ENCODE measurements at places on chromosomes 12 and 14.
A peak's percentile ranks its signal among the peaks of the same experiment; 100 is the strongest.

DNA sequence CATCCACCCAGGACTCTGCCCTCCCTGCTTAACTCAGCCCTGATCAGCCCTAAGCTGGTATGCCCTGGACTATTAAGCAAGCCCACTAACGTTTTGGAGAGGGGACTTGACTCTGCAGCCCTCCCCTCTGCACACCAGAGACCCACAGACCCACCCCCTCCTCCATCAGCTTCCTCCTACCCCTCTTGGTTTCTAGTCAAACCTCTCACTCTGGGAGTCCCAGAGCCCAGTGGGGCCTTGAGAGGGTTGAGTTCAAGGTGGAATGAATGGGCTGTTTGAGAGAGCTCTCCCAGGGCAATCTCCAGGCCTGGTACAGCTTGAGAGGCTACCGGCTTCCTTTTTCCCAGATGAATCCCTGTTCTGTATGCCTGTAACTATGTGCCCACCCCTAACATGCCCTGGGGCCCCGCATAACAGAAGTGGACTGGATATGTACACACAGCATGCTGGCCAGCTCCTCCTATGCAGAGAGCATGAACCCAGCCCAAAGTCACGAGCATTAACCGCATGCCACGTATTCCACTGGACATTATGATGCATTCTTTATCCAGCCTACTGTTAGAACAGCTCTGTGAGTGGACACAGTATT lies 43.6 kb downstream of the IRF2BPL start:
- no peak for DNase-seq

- no peak for DNase-seq
Observed at GRCh38 chr14:99644723-99645544, at the start of gene HHIPL1. Gene HHIPL1 (plus strand): TSS chr14:99645129. CDS start chr14:99645208, 79 bp downstream.

DNA sequence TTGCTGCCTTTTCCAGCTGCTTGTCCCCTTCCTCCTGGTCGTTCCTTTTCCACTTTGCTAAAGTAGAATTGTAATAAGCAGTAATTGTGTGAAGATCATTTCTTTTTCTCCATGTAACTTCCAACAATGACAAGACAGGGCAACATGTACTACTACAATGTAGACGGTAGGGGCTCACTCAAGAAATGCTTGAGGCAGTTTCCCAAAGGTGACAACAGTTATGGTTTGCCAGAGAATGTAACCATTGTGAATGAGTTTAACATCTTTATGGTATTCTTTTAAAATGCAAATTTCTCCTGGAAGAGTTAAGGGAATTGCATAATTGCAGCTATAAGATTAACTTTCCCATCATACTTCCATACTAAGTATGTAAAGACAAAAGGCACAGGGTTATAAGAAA lies 23.8 kb upstream of the PHLDA1 start:
- no peak for DNase-seq

DNA sequence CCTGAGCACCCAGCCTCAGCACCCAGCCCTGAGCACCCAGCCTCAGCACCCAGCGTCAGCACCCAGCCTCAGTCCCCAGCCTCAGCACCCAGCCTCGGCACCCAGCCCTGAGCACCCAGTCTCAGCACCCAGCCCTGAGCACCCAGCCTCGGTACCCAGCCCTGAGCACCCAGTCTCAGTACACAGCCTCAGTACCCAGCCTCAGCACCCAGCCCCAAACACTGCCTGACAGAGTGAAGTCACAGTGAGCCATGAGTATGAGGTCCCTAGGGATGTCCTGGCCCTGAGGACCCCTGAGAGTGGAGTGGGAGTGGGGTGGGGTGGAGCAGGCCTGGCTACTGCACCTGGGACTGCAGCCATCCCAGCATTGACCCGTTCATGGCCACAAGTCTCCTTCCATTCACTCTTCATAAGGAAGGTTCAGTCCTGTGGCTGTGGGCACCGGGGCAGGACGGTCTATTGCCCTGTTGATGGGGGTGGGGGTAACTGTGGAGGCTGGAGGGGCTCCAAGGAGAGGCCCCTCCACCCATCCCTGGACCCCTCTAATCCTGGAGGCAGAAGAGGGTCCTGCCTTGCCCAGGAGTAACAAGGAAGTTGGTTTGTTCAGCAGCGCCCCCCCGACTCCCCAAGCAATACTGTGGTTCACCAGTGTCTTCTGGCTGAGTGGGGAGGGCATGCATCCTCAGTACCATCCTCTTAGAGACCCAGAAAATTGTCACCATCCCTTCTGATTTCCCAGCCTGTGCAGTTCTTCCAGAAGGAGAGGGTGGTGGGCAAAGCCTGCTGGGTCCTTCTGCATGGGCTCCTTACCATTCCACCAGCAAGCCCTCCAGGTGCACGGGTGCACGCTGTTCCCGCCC lies 140.5 kb downstream of the ADGRD1 start:
- no peak for DNase-seq

DNA sequence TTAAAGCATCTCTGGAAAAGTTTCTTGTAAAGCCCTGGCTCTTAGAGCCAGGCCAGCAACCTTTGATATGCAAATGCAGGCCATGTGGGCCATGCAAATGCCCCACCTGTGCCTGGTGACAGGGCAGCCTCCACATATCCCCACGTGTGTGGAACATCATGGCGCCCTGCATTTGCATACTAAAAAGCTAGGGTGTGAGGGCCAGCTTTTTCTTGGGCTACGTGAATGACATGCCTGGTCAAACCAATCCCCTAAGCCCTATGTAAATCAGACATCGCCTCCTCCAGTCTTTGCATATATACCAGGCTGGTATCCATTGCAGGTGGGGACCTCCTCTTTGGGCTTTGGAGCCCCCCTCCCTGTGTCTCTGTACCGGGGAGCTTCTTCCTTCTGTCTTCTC lies 6.4 kb downstream of the CSRP2 start:
- no peak for DNase-seq

- no peak for DNase-seq
Observed at GRCh38 chr12:76451528-76451927, 103.3 kb upstream of the BBS10 start.

DNA sequence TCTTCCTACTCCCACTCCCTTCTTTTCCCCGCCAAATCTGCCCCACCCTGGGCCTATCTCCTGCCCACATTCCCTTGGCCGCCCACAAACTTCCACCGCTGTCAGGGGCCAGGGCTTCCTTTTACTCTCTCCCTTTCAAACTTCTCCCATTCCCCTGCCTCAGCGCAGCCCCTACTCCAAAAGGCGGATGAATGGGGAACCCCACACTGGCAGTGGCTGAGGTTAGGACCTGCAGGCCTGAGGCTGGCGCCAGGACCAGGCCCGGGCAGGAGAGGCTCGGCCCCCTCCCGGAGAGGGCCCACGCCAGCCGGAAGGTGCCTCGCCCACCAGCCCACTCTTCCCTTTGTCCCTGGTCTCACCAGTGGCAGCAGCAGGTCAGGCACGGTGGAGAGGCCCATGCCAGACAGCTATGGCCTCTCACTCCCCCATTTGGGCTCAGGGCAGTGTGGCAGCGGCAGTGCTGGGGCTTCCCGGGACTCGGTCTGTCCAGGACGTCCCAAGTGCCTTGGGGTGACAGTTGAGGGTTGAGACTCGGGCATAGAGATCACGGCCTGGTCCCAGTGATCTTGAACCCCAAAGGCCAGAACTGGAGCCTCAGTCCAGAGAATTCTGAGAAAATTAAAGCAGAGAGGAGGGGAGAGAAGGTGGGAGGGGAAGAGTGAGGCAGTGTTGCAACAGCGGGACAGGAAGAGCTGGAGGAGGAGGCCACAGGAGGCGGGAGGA lies at the start of gene TNFRSF1A:
Gene TNFRSF1A, minus strand, starts transcription at position 660 of the 723 bp plus-strand sequence. Its CDS starts 262 bp downstream, at position 398.
- peak; percentile 67 for DNase-seq

DNA sequence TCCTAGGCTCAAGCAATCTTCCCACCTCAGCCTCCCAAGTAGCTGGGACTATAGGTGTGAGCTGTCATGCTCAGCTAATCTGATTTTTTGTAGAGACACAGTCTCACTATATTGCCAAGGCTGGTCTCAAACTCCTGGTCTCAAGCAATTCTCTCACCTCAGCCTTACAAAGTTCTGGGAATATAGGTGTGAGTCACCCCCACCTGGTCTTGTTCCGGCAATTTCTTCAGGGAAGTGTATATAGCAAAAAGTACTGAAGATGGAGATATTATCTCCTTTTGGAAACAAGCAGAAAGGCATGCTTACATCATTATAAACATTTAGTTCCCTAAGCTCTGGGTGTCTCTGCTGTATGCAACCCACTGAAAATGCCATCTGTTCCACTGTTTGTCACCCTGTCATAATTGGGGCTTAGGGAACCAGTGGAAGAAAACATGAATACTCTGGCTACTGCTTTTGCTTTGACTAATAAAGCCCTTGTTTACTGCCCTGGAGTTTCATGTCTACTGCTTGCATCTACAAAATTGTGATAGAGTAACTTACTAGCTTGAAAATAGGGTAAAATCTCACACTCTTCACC lies 940.2 kb downstream of the GALC start:
- no peak for DNase-seq

- no peak for DNase-seq
Observed at GRCh38 chr14:100657780-100658179, 68.9 kb upstream of the DLK1 start.

- DNase-seq = no peak
Observed at GRCh38 chr14:96648506-96649326, 146.5 kb downstream of the PAPOLA start.

- no peak for DNase-seq
Observed at GRCh38 chr14:23922545-23922944, 31.0 kb upstream of the DHRS4 start.

- no peak for DNase-seq
Observed at GRCh38 chr14:104876251-104876699, 11.2 kb downstream of the CEP170B start.

DNA sequence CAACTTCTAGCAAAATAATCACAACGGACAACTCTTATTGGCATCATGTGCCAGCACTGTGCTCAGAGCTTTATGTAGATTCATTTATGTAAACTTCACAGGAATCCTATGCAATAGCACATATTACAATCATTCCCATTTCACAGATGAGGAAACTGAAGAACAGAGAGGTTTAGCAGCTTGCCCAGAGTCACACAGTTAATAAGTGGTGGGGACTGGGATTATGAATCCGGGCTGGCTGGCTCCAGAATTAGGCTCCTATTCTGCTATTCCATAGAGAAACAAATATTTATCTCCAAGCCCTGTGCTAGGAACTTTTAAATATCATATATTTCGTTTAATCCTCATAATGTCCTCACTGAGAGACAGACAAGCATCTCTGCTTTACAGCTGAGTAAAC lies 52.4 kb upstream of the OAS1 start:
- DNase-seq = no peak

- no peak for DNase-seq
Observed at GRCh38 chr12:104730763-104731162, 227.3 kb downstream of the SLC41A2 start.

DNA sequence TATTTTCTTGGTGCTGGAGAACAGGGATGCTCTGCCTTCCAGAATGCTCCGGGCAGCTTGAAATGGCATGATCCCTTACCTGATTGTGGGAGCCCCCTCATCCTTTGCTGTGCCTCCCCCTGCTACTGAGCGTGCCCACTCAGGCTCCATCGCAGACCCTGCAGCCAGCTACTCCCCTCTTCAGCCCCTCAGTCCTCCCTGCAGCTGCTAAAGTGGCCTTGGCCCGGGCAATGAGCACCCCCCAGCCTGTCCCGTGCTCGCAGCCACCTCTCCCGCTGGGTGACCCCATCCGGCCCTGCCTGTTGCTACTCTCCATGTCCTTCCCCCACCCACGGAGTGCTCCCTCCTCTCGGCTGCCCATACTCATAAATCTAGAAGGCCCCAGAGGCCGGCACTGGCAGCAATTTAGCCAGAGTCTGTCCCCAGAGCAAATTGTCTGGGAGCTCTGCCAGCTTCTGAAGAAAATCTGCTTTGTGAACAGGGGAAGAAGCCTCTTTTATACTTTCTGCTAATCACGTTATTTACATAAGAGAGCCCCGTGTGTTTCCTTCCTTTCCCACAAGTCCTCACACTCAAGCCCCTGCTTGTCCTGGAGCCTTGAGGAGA lies 143.7 kb upstream of the FRMD6 start:
- no peak for DNase-seq

- peak; percentile 43 for DNase-seq
Observed at GRCh38 chr12:102061096-102061559, 663 bp downstream of the WASHC3 start.

DNA sequence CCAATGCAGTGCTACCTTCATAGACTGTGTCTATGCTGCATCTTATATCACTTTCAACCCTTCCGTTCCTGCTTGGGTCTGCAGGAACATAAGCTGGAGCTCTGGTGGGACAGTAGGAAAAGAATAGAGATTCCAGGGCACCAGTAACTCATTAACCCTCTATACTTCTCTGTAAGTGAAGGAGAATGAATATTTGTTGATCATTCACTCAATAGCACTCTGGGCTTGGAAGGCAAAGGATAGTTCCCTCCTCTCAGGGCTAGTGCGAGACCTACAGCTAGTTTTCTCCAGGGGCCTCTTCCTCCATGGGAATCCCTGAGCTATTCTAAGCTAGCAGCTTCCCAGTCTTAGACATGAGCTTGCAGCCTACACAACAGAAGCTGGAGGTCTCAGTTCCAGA lies 84.7 kb downstream of the BMP4 start:
- DNase-seq = no peak

- DNase-seq = no peak
Observed at GRCh38 chr12:122282061-122282460, 15.8 kb upstream of the VPS33A start.

- no peak for DNase-seq
Observed at GRCh38 chr14:77416836-77417235, 6.5 kb downstream of the NOXRED1 start.

DNA sequence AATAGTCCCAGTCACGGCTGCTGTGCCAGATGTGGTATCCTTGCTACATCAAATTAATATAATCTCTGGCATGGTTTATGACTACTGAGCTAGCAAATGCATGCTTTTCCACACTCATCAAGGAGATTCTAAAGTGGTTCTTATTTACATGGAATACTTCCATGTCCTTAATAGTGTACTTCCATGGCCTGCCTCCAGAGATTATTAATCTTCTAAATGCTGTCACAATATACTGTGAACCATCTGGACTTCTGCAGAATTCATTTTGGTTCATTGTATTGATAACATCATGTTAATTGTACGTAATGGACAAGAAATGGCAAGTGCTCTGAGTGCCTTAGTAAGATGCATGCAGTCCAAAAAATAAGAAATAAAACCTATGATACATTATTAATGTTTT lies 230.8 kb downstream of the NUAK1 start:
- DNase-seq = no peak

DNA sequence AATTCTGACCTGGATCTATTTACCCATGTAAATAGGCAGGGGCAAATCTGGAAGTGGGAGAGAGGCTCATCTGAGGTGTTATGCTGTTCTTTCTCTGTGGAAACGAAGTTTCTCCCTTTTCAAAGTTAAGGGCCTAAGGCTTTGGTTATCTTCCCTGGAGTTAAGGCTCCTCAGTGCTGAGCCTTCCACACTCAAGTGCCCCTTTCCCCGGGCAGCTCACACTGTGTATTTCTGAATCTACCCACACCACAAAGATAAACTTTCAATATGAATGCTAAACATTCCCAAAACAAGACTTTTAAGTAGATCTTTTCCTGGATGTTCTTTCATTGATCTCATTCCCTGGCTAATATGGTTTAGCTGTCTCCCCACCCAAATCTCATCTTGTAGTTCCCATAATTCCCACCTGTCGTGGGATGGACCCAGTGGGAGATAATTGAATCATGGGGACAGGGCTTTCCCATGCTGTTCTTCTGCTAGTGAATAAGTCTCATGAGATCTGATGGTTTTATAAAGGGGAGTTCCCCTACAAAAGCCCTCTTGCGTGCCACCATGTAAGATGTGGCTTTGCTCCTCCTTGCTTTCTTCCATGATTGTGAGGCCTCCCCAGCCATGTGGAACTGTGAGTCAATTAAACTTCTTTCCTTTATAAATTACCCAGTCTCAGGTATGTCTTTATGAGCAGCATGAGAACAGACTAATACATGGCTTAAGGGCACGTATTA lies 251.1 kb downstream of the NAV3 start:
- DNase-seq = no peak

- no peak for DNase-seq
Observed at GRCh38 chr12:44193281-44193680, 357.4 kb downstream of the TMEM117 start.
